ENCODE measurements at places on chromosomes 7 and 10.

GRCh38 chr10:113128450-113129070, 178.5 kb downstream of the TCF7L2 start:
- no peak for DNase-seq

GRCh38 chr7:134262322-134262721, 54.4 kb downstream of the SLC35B4 start:
- no peak for DNase-seq

DNA sequence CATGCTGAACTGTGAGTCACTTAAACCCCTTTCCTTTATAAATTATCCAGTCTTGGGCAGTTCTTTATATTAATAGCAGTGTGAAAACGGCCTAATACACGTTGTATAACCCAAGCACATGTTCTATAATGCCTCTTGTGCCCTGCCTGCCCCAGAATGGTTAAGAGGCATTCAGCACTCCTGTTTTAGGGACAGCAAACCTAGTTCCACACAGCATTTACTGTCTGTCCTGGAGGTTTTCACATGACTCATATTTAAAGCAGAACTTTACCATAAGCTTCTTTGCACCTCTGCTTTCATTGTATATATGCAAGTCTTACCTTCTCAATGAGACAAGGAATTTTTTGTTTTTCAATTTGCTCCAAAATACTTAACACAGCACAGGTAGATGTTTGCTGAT, 144.8 kb downstream of the ICA1 start:
- no peak for DNase-seq

- DNase-seq, result no peak
These were observed 43.7 kb downstream of the CPXM2 start for GRCh38 chr10:123847686-123848432.

DNA sequence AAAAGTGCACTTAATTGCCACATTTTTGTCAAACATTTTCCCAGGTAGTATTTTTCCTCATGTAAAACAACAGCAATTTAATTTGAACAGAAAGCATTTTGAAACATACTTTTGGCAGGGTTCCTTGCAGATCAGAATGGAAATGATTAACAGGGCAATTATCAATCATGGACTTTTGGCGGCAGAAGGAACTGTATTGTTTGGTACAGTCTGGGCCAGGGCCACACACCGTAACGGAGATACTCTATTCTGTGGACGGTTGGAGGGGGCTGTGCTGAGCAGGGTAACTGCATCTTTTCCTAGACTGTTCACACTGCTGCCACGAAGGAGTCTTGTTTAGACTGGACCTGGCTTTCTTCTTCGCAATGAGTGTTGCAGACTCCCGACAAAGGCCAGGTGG, 62.3 kb downstream of the EGFR start:
- no peak for DNase-seq

DNA sequence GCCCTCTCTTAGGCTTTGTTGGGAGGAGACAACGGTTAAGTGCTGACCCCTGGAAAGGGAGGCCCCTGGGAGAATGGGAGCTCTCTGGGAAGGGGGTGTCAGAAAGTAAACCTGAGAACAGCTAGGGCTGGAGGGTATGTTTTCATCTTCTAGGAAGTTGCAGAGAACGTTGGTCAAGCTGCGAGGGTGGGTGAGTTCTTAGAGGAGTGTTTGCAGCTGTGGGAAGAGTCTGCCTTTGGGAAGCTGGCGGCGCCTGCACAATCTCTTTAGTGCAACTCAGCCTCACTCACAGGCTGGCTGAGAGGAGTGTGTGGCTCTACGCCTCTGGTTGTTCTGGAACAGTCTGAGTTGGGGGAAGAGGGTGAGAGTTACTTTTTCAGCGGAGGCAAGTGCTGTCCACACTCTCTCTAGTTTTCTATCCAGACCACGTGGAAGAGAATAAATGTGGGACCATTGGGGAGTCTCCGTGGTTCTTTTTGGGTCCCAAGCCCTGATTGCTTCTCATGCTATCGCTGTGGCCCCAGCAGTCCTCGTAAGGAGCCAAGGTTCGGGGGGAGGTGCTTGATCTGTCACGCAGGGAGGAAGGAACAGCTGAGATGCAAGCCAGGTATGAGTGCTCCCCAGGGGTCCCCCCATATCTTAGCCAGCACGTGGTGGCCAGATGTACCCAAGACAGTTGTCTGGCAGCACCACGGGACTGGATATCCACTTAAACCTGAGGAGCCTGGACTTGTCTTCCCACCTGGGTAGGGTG, 237.2 kb downstream of the BUB3 start:
- no peak for DNase-seq

DNA sequence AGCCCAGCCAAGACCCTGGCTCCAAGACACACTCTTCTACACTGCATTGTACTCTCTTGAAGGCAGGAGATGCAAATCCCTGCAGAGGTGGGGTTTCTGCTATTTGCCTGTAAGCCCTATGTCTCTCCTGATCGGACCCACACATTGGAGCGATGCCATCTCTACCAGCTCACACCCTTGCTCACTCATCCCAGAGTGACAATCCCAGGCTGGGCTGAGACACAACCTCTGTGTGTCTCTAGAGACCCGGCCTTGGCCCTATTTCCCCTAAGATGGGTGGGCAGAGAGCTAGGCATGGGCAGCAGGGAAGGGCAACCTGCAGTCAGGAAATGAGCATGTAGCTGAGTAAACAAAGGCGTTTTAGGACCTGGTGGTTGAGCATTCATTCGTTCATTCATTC, 25.6 kb downstream of the CCDC3 start:
- no peak for DNase-seq

DNA sequence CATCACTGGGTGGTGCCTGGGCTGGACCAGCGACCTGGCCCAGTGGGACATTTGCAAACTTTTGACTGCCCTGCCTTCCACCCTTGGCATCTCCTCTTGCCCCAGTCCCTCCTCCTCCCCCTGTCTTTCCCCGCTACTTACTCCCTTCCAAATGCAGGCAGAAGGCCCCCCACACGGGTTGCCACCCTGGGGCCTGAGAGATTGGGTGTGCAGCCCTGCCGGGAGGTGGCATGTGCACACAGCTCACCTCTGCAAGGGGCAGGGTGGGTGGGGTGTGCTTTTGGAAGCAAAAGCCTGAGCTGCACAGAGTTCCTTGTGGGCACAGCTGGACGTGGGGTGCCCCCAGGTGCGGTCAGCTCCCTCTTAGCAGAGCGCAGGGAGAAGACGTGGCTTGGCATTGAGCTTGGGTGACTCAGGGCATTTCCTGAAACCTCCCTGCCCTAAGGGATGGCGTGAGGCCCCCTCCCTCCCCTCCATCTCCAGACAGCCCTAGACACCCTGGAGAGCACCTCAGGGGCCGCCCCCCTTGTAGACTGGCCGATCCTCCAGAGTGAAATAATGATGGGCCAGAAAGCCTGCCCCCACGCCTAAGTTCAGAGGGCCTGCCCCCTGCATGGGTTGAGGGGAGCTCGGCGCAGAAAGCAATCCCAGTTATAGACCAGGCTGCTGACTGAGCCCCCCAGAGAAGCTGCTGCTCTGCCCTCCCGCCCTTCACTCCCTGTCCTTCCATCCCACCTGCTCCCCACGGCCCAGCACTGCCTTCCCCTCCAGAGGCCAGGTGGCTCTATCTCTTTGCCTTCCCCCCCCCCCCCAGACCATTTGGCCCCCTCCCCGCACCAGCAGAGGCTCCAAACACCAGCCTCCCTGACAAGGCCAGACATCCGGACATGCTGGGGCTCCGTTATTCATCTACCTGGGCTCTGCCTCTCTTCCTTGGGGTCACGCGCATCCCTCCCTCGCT, 2.3 kb upstream of the SHH start:
- DNase-seq, result no peak

GRCh38 chr10:61781969-61782403, 119.3 kb downstream of the CABCOCO1 start:
- no peak for DNase-seq

- no peak for DNase-seq
These were observed 185.6 kb downstream of the ANK3 start for GRCh38 chr10:60203993-60204618.

GRCh38 chr7:101169838-101170551, 4.6 kb upstream of the VGF start:
- peak; percentile 66 for DNase-seq

DNA sequence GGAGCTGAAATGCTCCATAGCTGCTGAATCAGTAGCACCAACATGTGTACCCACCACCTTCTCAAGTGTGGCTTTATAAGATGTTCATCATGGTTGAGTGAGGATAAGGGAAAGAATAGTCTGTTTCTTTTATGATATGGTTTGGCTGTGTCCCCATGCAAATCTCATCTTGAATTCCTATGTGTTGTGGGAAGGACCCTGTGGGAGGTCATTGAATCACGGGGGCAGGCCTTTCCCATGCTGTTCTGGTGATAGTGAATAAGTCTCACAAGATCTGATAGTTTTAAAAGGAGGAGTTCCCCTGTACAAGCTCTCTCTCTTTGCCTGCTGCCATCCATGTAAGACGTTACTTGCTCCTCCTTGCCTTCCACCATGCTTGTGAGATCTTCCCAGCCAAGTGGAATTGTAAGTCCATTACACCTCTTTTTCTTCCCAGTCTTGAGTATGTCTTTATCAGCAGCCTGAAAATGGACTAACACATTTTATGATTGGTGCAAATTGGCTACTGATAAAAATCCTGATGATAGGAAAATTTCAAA, 799.9 kb downstream of the TNS3 start:
- no peak for DNase-seq

GRCh38 chr10:123636598-123637325, 29.4 kb upstream of the GPR26 start:
- DNase-seq, result no peak

DNA sequence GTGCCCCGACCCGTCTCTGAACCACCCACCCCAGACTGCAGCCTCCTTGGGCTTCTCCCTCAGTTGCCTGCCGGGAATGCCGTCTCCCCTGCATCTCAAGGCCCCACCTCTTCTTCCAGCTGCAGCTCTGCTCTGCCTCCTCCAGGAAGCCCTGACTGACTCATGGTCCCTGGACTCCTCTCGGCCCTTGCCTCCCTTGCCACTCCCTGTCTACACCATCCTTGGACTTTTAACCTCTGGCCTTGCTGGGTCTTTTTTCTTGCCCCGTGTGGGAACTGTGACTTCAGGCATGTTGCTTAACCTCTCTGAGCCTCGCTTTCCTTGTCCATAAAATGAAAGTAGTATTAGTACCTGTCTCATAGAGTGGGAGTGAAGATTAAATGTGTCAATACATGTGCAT, 56.3 kb downstream of the C10orf105 start:
- no peak for DNase-seq

- no peak for DNase-seq
These were observed 1146.7 kb downstream of the TYW1 start for GRCh38 chr7:68143345-68143744.

DNA sequence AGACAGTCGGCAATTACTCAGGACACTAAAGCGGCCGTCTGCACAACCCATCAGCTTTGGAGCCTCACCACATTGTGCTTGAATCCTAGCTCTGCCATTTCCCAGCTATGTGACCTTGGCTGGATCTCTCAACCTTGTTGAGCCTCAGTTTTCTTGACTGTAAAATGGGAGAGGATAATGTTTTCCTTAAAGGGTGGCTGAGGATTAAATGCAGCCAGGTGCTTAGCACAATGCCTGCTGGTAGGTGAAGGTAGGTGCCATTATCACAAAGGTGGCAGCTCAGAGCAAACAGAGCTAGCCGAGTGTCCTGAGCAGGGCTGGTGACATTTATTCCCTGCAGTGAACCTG, 508.5 kb upstream of the ZMIZ1 start:
- no peak for DNase-seq

DNA sequence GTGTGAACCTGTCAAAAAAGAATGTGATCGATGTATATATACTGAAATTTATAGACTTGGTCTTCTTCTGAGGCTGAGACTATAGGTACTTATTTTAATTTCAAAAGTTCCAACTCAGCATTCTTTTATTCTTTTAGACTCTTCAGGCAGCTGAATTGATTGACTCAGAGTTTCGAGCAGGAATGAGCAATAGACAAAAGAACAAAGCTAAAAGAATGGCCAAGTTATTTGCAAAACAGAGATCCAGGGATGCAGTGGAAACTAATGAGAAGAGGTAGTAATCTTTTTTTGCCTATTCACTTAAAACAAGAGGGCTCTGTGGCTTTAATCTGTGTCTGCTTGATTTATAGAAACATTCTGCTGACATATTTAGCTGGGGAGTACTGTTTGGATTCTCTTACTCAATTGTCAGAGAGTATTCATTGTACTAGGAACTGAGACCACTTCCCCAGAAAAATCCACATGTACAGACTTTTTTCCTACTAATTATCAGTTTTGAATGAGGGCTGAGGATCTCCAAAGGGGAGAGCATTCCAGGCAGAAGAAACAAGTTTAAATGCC, 30.1 kb downstream of the BTAF1 start:
- DNase-seq, result no peak

DNA sequence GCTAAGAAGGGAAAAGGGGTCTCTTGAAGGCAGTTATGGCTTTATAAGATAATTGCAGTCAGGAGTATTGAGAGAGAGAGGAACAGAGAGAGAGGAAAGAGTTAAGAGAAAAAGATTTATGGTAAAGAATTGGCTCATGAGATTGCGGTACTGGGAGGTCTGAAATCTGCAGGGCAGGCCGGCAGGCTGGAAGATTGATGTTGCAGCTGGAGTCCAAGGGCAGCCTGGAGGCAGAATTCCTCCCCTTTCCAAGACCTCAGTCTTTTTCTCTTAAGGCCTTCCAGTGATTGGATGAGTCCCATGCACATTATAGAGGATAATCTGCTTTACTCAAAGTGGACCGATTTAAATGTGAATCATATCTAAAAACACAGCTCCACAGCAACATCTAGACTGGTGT, 68.4 kb downstream of the HACD1 start:
- DNase-seq, result no peak

GRCh38 chr7:15781944-15782343, 95.5 kb upstream of the MEOX2 start:
- DNase-seq, result no peak

Data from activated T-helper 1 cell treated with anti-CD3 and anti-CD28 coated beads, Interleukin-2, amount 50 U/mL, for 16 hours (primary cell).